ENCODE measurements at places on chromosomes 2 and 18.

DNA sequence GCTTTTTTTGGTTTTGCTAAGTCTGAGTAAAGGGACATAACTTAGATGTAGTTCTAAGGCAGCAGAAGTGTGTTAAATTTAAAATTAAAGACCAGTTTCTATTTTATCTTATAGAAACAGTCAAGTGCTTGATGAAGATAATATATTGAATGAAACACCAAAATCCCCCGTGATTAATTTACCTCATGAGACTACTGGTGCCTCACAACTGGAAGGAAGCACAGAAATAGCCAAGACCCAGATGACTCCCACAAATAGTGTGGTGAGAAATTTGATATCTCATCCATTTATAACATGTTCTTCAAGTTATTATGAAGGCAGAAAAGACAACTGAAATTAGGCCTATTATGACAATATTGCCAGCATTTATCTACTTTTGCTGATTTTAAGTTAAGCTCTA is 45.6 kb downstream of the APLF start:
- DNase-seq = no peak

GRCh38 chr18:76167845-76168621 is 327.0 kb downstream of the ZNF516 start:
- no peak for DNase-seq

- no peak for DNase-seq
These were observed 337.1 kb upstream of the MMADHC start for GRCh38 chr2:149924549-149925213.

GRCh38 chr2:42408009-42408408 is 47.0 kb upstream of the COX7A2L start:
- DNase-seq = no peak

GRCh38 chr2:150101947-150102346 is 385.5 kb downstream of the RND3 start:
- no peak for DNase-seq

GRCh38 chr2:102051692-102052277 is 60.0 kb downstream of the IL1R2 start:
- DNase-seq = no peak

DNA sequence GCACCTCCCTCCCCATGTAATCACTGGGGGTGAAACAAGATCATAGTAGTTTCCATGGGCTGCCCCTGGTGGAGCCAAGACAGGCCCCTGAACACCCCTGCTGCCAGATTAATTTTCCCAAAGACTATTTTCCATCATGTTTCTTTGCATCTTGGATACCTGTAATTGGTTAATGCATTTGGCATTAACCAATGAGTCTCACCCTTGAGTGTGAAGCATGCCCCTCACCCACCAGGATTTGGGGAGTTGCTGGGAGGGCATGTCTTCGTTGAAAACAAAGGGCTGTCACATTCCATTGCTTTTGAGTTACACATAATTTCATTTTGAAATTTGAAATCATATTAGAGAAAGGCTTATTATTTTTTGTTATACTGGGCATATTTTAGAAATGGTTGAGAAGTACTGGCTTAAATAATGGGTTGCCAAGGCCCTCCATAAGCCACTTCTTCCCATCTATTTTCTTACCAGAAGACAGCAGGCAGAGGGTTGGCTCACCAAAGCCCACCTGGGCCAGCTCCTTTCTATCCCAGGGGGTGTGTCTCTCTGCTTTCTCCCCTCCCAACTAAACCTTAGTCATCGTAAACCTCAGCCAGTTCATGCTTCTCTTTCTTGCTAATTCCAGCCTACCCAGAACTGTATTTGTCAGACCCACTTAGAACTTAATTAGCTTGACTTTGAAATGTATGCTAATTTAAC is 51.8 kb downstream of the ATIC start:
- no peak for DNase-seq

DNA sequence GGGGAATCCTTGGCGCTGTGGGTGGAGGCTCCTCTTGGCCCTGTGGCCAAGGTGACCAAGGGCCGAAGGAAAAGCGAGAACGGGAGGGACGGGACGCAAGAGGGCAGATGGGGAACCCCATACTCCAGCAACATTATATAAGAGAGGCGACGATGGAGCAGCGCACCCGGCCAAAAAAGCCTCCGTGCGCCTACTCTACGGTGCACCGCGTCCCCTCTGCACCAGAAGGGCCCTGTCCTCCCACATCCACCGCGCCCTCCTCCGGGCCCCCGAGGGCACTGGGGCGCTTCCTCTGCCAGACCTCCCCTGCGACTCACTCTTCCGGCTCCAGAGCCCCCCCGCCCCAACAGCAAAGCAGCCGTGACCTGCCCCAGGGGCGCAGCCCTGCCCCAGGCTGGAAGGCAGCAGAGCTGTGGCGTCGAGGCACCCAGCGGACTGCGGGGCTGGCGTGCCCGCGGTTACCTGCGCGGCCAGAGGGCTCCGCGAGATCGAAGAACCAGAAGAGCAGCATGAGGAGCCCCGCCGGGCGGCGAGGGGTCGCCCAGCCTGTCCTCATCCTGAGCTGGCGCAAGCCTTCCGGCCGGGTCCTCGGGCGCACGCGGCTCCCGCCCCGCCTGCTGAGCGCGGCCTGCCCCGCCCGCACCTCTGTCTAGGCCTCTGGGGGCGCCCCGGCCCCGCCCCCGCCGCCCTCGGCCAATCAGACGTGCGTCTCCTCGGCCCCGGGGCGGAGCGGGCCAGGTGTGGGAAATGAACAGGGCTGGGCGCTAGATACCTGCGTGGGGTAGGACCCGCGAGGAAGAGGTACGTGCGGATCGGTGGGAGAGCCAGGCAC is 106.3 kb upstream of the CD302 start:
- DNase-seq = peak; percentile 81

GRCh38 chr2:85843543-85843942 is 45.2 kb downstream of the ST3GAL5 start:
- no peak for DNase-seq

GRCh38 chr2:44632931-44633689 is 271.4 kb downstream of the CAMKMT start:
- no peak for DNase-seq

GRCh38 chr2:220006152-220006621 is 378.8 kb downstream of the SLC4A3 start:
- DNase-seq = no peak

- DNase-seq = no peak
These were observed 191.4 kb downstream of the PDE11A start for GRCh38 chr2:177881008-177881747.

DNA sequence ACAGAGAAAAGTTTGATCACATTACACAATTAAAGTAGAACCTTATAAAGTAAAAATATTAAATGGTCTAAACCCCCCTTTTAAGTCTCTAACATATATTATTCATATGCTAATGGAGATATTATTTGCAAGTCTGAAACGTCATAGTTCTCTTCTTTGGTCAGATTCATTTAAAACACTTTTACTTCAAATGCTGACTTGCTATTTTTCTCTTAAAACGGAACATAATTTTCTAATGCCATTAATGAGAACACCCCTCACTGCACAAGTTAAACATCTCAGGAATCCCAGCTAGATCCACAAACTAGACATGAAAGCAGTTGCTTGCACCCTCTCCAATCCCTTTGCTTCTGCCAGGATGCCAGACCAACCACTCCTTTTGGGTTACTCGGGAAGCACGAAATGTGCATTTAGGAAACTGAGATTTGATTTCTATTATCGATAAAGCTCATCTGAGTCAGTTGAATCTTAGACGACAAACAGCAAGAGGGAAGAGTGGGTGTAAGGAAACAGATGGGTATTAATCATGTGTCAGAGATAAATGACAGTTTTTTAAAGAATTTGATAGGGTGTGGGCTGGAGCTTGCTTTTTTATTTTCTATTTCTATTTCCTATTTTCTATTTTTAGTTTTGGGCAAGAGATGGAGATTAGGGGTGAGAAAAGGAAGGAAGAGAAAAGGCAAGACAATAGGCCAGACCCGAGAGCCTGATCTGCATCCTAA is 1.5 kb downstream of the ADD2 start:
- no peak for DNase-seq

DNA sequence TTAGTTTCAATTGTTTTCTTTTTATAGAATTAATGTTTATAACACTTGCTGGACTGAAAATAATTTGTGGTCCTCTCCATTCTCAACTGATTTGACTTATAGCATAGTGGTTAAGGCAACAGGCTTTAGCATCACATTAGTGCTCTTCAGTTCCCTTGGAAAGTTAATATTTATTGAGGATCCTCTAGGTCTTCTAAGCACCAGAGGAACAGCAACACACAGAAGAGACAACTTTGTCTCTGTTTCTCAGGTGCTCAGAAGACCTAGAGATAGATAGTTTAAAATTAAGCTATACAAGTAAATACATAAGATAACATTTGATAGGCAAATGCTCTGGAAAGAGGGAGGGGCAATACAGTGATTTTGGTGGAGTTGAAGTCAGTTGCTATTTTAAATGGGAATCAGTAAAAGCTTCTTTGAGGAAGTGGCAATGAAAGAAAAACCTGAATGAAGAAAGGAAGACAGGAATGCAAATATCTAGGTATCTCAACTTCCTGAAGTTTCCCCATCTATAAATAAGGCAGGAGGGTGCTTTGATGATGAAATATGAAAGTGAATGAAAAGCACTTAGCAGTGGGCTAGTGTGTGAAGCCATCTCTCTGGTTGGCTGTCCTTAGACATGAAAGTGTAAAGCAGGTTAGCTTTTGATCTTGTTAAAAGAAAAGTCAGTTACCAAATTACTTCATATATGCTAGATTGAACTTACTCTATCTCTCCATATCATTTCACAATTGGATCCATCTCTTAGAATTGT is 7.9 kb downstream of the NEUROD1 start:
- DNase-seq = no peak

DNA sequence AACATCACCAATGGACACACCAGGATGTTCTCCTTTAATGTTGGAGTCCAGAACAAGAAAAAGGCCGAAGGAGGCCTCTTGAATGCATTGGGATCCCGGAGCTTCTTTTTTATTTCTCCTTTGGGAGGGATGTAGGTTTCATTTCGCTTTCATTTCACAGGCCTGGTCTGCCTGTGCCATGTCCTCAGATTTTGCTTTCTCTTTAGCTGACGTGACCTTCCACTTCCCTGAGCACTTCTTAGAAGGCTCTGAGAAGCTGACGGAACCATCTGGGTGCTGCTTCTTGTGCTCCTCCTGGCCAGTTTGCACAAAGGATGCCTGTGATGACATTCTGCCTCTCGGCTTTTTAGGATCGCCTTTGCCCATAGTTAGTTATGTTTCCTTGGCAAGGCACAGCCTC is 15.1 kb upstream of the MBOAT2 start:
- DNase-seq = no peak

GRCh38 chr2:211875488-211875887 is 663.1 kb downstream of the ERBB4 start:
- no peak for DNase-seq

GRCh38 chr2:228535396-228535795 is 353.9 kb upstream of the SPHKAP start:
- DNase-seq = no peak

DNA sequence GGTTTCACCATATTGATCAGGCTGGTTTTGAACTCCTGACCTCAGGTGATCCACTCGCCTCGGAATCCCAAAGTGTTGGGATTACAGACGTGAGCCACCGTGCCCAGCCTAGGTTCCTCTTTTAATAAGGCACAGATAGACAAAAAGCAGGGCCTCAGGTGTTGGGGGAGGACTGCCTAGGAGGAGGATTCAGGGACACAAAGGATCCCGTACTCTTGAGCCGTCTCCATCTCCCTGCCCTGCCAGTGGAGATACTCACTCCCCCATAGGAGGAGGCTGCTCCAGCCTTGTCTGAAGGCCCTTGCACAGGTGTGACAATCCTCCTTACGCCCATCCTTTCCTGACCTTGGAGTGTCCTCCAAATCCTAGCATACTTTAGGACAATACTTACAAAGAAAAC is 32.0 kb upstream of the TFCP2L1 start:
- no peak for DNase-seq

DNA sequence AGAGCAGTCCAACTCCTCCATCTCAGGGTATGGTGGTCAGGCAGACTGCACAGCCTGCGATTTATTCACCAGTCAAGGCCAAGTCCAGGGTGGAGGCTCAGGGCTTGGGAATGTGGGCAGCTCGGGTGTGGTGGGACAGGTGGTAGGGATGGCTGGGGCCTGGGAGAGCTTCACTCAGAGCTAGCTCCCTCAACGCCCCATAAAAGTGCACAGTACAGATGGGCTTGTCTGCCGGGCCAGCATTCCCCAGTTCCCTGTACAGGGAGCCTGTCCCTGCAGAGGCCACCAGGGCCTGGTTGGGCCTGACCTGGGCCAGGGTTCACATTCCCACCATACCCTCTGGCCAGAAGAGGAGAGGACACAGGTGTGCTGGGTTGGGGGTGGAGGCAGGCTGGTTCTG is 49.2 kb upstream of the OTOS start:
- DNase-seq = no peak

DNA sequence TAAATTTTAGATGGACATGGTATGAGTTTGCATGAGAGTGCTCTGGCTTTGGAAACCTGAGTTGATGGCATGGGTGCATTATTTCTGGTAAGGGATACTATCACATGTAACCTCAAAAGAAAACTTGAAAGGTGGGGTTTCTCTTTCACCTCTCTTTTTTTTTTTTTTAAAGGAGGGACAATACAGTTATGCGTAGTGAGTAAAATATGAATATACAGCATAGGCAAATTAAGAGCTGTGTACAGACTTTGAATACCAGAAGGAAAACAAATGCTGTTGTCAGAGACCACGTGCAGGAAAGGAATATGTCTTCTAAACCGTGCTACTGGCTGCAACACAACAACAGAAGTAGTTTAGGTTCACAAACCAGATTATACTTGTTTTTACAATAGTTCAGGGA is 82.1 kb downstream of the MAP4K4 start:
- DNase-seq = no peak

GRCh38 chr2:54457323-54458023 is 1.3 kb downstream of the SPTBN1 start:
- peak; percentile 76 for DNase-seq

- DNase-seq = no peak
These were observed 134.4 kb downstream of the TGIF1 start for GRCh38 chr18:3584266-3584861.

DNA sequence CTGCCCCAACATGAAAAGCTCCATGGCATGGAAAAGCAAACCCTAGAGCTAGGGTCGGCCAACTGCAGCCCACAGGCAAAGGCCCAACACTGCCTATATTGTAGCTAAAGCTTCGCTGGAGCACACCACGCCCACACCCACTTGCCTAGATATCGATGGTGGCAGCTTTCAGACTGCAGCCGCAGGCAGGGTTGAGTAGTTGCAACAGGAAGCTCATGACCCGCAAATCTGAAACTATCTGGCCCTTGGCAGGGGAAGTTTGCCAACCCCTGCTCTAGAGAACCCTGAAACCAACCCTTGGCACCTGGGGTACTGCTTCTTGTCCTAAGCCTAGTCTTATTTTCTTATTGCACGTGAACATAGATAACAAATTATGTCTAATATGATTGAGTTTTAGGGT is 250.0 kb downstream of the SOX11 start:
- no peak for DNase-seq

- no peak for DNase-seq
These were observed 4.5 kb downstream of the TWIST2 start for GRCh38 chr2:238852206-238852869.

DNA sequence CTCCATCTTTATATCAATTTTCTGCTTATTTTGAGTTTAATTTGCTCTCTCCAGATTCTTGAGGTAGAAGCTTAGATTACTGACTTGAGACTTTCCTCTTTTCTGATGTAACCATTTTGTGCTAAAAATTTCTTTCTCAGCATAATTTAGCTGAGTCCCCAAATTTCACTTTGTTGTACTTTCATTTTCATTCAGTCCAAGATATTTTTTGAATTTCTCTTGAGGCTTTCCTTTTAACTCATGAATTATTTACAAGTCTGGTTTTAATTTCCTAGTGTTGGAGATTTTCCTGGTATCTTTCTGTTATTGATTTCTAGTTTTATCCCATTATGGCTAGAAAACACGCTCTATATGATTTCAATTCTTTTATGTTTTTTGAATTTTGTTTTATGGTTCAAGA is 144.7 kb upstream of the PGAP1 start:
- DNase-seq = no peak

- DNase-seq = no peak
These were observed 468.4 kb downstream of the SUCLG1 start for GRCh38 chr2:83990636-83991035.
